Urinary bladder (tissue), 4 donors: ENCODE measurements at places on chromosomes 1 and 21.

DNA sequence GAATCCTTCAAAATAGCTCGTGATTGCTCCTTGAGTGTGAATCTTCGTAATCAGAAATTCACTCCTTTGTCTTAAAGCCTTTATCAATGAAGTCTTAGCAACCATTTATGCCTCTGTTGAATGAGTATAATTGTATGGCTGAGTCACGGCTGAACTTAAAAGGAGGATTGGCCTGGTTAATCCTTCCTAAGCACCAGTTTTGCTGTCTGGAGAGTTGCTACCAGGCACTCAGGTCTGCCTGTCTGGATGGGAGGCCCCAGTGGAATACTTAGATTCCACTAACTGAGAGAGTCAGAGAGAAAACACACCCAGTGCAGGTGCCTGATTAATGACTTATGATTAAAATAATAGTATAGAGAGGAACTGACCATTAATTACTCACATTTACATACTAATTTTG is 7.6 kb upstream of the HHAT start:
- no peak for DNase-seq

DNA sequence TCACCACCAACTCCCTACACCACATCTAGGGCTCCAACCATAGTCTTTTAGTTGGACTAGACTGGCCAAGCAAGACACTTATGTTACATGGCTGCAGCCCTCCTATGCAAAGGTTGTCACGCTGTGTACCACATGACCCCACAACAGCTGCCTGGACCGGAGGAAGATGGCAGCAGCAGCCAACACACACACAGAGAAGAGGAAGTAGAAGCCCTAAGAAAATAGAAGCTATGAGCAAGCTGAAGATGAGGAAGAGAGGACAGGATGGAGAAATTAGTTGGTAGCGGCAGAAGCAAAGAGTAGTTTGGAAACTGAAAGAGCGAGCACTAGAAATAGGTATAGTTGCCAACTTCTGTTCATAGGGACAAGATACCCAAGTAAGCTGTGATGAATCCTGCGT is 60.8 kb upstream of the RALGPS2 start:
- no peak for DNase-seq

DNA sequence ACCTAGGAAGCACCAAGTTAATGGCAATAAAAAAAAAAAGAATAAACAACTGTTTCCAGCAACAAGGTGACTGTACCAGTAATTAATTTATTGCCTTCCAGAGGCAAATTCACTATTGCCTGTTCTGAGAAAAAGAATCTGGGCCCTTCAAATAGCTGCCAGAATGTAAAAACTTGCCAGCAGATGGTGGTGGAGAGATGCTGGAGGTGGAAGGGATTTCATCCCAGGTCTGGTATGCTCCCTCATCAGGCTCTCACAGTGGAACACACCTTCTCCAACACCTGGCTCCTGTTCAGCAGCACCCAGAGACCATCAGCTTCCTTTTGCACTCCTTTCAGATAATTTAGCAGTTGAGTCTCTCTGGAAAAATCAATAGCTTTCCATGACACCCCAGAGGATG is 792.9 kb upstream of the ADAMTS5 start:
- no peak for DNase-seq

DNA sequence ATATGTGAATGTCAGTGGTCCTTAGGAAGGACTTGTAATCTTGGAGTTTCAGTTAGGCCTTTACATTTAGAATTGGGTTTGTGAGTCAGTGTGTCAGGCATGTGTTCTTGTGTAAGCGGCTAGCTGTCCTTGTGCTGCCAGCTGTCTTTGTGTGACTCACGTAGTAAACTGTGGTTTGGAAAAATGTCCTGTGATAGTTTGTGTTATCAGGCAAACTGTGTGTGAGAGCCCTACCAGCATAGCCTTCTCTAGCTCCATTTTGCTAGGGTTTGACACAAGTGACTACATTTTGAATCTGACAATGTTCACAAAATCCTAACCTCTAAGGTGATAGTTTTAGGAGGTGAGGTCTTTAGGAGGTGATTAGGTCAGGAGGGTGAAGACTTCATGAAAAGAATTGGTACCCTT is 6.9 kb upstream of the SLC35D1 start:
- no peak for DNase-seq

DNA sequence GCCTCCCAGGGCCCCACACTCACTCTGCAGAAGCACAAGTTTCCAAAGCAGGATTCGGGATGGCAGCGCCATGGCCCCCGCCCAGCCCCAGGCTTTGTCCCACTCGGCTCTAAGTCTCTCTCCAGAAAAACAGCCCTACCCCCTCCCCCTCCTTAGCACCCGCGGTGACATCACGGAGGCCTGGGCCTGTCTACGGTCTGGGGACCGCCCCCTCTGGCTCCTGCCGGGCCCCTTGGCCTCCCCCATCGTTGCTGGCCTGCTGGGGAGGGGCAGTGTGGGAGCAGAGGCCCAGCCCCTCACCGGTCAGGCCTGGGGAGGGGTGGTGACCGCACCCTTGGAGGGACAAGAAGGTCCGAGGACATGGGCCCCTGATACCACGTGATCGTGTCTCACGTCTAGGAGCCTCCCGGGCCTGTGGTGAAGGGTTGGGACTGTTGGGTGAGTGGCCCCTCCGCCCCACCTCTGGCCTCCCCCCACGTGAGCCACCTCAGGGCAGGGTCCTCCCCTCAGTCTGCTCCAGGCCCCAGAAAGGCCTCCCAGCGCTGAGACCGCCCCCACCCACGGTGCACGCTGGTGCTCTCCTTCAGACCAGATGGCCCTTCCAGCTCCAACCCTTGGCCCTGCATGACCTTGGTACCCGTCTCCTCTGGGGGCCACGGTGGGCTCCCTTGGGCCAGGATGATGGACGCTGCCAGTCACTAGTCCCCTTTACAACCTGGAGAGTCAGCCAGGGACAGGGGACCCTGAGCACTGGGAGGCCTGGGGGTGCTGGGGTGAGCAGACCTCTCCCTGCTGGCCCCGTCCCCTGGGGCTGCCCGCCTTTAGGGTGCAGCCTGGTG is at the start of gene MXRA8:
TSS of gene MXRA8 (minus strand) at position 123 of the 839 bp plus-strand sequence. CDS start at position 72, 51 bp downstream.
- peak; percentile 37 for DNase-seq

DNA sequence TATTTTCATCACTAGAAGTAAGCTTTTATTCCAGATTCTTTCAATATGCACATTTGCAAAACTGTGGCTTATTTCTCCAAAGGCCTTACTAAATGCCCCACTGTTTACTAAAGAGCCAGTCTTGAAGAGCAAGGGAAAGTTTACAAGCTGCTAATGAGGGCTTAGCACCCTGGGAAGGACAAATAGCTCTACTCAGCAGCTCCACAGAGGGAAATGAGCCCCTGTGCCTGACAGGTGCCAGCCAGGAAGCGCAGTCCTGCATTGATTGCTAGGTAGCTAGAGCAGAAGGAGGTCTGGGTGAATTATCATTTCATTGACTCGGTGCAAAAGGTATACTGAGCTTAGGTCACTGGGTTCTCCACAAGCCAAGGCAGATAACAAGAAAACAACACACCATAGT is 307.0 kb downstream of the SETD4 start:
- no peak for DNase-seq

DNA sequence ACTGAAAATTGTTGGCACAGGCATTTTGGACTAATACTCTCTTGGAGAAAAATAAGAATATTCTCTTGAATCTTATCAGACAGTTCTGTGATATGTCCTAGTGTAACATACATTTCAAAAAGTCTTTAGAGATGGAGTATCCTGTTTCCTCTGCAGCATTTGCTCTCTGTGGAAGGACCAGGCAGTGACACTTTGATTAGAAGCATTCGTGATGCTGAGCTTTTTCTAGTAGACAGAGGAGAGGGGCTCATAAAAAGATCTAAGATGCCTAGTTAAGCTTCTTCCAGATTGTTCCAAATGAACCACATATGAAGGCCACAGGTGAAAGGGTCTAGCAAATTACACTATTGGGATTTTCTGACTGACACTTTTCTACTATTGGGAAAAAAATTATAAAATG is 120.3 kb downstream of the C1orf21 start:
- DNase-seq, result no peak

- no peak for DNase-seq
Measured at GRCh38 chr1:165954940-165955339, 127.5 kb downstream of the UCK2 start.

DNA sequence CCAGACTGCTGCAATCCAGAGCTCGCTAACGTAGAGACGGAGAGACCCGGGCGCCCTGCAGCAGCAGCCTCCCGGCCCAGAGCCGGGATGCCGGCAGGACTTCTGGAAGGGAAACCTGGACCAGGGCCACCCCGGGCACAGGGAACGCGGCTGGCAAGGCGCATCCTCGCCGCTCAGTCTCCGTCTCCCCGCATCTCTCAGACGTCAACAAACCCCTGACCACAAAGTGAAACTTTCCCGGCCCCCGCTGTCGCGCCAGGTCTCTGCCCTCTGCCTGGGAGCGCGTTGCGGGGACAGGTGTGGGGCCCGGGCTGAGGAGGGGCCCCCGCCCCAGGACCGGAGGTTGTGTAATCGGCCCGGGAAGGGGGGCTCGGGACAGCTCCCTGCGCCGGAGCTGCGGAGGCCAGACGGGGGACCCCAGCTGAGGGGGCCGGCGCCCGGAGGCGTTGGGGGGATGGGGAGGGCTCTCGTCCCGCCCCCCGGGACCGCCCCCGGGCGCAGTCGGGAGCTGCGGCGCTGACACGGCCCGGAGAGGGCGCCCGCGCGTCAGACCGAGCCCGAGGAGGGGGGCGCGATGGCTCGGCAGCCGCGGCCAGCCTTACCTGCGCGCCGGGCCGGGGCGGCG is 116.6 kb upstream of the HIVEP3 start:
- no peak for DNase-seq

DNA sequence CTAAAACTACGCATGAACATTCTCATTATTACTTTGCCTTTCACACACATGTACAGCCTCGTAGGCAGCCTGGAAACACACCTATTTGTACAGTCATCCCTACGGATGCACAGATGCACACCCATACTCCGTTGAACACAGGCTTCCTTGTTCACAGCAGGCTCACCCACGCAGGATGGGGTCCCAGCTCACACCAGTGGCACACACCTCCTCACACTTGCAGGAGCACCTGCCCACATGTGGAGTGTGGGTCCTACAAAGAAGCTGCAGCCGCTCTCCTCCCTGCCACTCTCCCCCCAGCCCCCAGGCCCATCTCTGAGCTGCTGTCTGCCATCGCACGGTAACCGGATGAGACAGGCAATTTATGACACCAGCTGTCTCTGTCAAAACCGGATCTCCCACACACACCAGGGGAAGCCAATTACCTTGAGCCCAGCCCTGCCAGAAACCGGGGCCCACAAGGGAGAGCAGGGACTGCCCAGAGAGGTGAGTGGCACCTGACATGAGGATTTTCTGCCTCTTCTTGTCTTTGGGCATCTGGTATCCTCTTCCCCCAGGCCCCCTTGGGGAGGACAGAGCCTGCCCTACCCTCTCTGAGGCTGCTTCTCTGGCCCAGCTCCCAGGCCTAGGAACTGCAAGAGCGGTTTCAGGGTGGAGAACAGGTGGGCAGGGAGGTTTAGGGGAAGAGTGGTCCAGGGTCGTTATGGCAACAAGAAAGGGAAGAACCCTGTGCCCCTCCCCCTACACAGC is 175.4 kb downstream of the IGSF21 start:
- no peak for DNase-seq

DNA sequence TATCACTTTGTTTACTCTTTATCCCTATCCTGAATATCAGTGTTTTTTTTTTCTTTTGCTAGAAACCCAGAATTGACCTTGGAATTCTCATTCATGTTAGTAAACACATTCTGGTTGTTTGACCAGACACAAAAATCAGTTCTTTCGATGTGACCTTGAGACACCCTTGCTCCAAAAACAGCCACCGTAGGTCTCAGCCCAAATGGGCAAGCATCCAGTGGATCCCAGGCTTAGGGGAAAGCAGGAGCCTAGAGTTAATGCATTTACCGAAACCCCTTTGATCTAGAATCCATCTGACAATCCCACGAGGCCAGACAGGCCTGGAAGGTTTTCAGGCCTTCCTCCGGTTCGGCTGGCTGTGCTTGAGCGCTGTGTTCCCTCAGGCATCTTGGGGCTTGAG is 47.6 kb downstream of the IRF2BP2 start:
- no peak for DNase-seq
